AG08395 (cell line): ENCODE measurements at places on chromosomes 6 and 20.

GRCh38 chr6:28551891-28552666 is 26.4 kb downstream of the GPX5 start:
- no peak for DNase-seq

DNA sequence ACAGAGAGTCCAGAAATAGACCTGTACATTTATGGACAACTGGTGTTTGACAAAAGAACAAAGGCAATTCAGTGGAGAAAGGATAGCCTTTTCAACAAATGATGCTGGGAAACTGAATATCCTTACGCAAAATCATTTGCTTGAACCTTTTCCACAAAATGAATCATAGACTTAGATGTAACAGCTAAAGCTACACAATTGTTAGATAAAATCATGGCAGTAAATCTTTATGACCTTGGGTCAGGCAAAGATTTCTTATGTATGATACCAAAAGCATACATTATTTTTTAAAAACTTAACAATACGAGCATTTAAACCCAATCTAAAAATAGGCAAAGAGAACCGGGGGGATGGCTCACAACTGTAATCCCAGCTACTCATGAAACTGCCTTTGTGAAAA is 73.5 kb upstream of the DST start:
- no peak for DNase-seq

GRCh38 chr6:30325150-30325872 is 1.4 kb upstream of the TRIM39 start:
- peak; percentile 68 for DNase-seq

GRCh38 chr6:8352335-8352965 is 82.9 kb downstream of the SLC35B3 start:
- no peak for DNase-seq

- DNase-seq: peak; percentile 92
These were observed at the start of gene RBM38 for GRCh38 chr20:57390604-57391438. RBM38 (plus strand) TSS chr20:57391396; CDS start chr20:57391582, 186 bp downstream.

GRCh38 chr6:148566664-148567350 is 180.0 kb upstream of the UST start:
- DNase-seq: no peak

DNA sequence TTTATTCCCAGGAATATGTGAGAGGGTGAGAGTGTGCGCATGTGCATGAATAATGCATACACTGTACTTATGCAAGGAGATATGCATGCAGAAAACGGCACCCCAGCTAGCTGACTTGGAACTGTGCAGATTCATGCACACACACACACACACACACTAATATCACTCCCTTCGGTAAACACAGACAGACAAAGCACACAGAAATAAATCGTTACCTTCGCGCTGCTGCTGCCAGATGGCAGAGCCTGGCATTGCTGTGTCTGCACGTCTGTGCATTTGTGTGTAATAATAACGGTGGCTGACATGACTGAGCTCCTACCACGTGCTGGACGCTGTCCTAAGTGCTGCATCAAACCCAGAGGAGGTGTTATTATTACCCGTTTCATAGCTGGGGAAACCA is 36.8 kb downstream of the PREX1 start:
- DNase-seq: no peak

DNA sequence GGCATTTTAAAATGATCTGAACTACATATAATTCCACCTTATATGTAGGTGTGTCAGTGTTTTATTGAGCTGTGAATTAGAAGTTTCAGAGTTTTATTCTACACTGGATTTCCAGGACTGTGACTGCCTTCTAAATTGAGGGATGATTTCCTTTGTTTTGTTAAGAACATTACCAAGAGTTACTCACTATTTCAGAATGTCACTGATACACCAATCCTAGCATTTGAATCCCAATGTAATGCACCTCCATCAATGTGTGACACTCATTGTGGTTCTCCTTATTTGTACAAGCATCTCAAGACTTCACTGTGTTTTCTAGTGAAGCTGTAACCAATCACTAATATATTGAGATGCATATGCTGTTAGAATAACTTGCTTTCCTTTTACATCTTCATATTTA is 86.8 kb downstream of the PLCB1 start:
- DNase-seq: peak; percentile 52

- DNase-seq: peak; percentile 11
These were observed 33.0 kb downstream of the SYNJ2 start for GRCh38 chr6:158014505-158015187.

GRCh38 chr20:16518784-16519084 is 54.5 kb downstream of the KIF16B start:
- DNase-seq: no peak

GRCh38 chr6:71289039-71289801 is 609 bp downstream of the OGFRL1 start:
- DNase-seq: peak; percentile 14

DNA sequence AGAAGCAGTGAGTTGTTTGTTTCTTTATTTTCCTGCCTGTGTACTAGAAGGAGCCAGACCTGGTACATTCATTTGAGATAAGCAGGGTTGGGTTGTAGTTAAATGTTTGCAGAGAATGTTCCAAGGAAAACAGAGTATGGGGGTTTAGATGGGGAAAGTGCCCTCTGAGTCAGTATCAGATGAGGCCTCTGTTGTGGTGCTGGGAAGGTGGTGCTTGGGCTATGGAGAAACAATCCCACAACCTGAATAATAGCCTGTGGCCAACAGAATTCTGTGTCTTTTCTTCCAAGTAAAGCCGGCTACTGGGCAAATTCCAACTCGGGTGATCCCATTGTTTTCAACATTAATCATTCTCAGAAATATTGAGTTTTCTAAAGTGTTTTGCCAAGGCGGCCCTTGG is 109.3 kb downstream of the RNF144B start:
- no peak for DNase-seq

DNA sequence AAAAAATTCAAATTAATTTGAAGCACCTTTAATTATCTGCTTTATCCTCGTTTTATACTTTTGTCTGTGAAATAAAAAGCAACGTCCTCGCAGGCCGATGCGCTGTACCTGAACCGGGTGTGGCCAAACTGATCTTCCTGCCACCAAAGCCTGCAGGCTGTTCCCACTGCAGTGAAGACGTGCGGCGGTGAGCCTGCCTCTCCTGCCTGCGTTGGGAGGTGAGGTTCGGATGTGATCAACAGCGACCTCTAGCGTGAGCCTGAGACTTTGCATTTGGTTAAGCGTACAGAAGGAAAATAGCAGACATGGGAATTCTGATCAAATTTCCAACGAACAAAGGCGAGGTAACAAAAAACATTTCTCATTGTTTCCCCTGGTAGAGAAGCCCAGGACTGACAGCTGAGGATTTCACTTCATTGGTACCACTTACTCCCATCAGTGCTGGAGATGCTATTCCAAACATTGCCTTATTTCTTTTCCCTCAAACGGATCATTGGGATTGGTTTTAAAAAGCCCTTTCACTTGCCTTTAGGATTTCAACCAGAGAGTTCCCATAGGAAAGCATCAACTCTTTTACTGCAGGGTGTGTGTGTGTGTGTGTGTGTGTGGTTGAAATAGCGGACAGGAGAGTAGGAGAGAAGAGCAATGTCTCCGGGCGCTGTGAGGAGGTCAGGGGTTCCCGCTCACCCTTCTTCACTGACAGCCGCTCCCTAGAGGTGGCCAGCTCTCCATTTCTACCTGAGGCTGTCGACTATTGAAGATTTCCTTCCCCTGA is 56.6 kb upstream of the CCN6 start:
- peak; percentile 77 for DNase-seq

- DNase-seq: no peak
These were observed 28.0 kb upstream of the ADGRF5 start for GRCh38 chr6:46949632-46950280.

DNA sequence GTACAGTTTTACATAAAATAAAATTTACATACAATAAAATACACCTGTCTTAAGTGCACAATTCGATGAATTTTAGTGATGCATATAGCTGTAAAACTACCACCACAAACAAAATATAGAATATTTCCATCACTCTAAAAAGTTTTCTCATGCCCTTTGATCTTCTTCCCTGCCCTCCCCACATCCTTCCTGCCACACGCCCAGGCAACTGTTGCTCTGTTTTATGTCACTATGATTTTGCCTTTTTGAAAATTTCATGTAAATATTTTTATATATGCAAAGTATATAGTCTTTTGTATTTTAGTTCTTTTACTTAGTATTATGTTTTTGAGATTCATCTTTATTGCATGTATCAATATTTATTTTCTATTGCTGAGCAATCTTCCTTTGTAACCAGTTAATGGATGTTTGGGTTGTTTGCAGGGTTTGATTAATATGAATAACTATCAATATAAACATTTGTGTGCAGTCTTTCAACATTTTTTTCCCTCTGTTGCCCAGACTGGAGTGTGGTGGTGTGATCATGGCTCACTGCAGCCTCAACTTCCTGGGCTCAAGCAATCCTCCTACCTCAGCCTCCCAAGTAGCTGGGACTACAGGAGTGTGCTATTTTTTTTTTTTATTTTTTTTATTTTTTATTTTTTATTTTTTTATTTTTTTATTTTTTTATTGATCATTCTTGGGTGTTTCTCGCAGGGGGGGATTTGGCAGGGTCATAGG is 23.8 kb upstream of the SAMHD1 start:
- DNase-seq: no peak

DNA sequence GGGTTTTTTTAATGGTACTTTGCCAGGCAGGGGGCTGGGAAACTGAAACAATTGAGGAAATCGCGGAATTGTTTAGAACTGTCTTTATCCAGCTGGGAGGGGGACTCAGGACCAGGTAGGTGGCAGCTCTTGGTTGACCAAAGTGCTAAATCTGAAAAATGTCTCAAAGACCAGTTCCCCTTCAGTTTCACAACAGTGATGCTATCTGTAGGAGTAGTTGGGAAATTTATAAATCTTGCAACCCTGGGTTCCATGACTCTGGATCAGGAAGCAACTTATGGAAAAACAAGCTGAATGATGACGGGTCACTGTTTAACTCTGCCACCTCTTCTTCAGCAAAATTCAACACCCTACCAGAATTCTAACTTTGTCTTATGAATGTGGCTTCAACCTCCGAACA is 99.7 kb downstream of the FAM50B start:
- no peak for DNase-seq

GRCh38 chr20:53891306-53891894 is 179.0 kb downstream of the BCAS1 start:
- no peak for DNase-seq

DNA sequence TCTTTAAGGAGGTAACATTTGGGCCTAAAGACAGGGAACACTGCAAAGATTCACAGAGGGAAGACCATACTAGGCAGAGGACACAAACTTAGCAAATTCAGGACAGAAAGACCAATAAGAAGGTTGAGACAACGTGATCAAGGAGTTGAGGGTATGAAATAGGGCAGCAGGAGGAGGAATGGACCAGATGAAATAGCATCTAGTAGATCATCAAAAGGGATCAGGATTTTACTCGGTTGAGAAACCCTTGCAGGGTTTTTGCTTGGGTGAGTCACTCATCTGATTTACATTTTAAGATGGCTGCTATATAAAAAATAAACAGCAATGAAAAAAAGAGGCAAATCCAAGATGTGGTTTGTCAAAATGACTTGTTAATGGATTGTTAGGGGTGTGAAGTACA is 4.7 kb downstream of the BCLAF1 start:
- peak; percentile 45 for DNase-seq

GRCh38 chr6:129370268-129370916 is 339.6 kb downstream of the ARHGAP18 start:
- DNase-seq: peak; percentile 42

DNA sequence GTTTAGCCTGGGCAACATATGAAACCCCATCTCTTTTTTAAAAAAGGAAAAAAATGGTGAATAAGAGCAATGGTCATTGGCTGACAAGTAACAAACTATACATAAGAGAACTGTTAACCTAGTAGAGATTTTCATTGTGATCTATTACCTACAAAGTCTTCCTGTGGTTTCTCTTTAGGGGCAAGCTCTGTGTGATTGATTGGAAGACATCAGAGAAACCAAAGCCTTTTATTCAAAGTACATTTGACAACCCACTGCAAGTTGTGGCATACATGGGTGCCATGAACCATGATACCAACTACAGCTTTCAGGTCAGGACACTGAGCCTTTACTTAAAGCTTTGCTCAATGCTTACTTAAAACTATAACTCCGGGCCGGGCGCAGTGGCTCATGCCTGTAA is 19.2 kb downstream of the MGME1 start:
- no peak for DNase-seq

- DNase-seq: no peak
These were observed 9.0 kb downstream of the EEF1A1 start for GRCh38 chr6:73511796-73512195.

GRCh38 chr6:14616656-14617055 is 499.1 kb downstream of the CD83 start:
- DNase-seq: no peak

DNA sequence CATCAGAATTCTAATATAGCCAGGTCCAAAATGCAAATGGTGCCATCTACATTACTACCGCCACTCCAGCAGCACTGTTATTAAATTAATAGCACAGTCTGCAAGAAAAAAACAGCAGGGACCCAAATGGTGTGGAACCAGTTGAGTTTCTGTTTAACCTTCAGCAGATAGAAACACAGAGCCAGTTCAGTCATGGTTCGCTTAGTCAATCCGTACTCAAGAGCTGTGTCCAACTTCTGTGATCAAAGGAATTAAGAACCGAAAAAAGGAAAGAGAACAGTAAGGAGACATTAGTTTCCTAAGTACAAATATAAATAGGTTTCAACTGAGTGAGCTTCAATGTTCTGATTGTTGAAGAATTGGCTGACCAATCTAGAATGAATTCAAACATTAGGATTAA is 107.7 kb downstream of the TRDN start:
- DNase-seq: no peak

DNA sequence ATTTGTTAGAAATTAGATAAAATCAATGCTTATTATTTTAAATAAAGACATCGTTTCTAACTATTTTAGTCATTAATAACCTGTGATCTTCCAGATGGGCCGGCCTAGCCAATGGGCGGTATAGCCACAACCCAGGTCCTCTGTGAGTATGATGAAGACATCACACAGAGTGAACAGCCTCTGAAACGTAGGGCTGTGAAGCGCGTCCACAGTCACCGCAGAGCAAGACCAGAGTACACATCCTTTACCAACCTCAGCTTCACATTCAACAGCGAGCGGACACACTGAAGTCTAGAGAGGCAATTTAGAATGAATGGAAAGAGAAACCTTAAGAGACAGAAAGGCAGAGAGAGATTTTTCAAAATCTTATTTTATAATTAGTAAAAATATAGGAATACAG is 125.0 kb upstream of the RPS6KA2 start:
- DNase-seq: no peak

DNA sequence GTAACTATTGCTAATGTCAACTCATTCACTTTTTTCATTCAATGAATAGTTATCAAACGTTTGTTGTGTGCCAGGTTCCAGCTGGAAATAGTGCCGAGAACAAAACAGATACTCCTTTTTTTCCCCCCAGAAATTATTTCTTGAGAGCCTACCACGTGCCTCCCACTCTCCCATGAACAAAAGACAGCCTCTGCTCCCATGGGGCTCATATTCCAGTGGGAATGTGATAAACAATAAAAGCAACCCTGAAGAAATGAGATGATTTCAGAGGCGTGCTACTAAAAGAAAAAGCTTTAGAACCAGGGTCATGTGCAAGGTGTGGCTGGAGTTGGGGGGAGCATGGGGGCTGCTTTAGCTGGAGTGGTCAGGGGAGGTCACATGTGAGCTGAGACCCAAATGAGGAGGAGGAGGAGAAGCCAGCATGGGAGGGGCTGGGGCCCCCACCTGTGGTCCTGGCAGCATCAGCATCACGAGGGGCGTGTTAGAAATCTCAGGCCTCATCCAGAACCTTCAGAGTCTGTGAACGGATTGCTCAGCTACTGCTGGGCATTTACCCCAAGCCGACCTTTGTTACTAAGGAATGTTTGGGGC is 157.4 kb downstream of the EYA2 start:
- DNase-seq: no peak
